NCI-H524 (cell line): ENCODE measurements at places on chromosomes 7 and 10.

DNA sequence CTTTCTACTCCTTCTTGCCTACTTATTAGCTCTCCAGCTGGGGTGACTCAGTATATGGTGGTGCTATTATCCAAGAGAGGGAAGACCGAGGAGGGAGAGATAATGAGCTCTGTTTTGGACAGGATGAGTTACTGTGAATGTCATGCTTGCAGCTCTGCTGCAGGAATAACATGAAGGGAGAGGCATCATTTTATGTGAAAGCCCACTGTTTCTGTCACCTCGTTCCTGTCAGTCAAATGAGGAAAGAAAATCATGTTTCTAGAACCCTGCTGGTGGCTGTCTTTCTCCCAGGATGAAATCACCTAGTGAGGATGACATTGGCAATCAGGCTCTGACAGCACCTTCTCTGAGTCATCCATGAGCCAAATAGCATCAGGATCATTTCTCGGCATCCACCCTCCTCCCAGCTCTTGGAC, 1291.6 kb upstream of the AUTS2 start:
- DNase-seq: no peak

DNA sequence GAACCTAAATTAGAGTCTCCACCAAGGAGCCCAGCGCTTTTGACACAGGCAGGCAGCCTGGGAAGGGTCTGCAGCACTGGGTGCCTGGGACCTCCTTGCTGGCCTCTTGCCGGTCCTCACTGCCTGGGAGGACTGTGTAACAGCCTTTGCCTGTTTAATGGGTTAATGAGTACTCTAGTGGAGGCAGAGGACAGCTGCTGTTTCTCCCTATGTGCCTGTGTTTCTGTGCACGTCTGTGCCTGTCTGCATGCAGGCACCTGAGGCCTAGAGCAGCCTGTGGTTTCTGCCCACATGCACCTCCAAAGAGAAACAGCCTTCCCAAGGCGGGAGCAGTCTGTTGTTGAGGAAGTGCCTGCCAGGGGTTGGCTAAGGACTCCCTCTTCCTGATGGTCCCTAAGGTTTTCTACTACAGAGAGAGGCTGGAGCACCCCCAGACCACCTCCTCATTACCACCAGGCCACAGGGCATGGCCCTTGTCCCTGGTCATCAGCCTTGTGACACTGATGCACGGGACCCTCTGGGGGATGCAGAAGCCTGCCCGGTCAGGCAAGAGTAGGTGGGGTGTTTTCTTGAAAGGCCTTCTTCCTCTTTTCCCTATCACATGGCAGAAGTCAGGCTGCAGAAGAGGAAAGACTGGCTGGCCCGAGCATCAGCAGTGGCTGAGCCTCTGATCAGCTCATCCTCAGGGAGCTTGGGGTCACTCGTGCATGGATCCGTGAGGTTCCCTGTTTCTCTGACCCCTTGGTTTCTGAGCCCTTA, 14.2 kb downstream of the SLC29A3 start:
- DNase-seq: peak; percentile 52

GRCh38 chr7:2517026-2517425, 2.5 kb upstream of the LFNG start:
- no peak for DNase-seq

- no peak for DNase-seq
These were observed 175.8 kb downstream of the IPMK start for GRCh38 chr10:58091886-58092285.

DNA sequence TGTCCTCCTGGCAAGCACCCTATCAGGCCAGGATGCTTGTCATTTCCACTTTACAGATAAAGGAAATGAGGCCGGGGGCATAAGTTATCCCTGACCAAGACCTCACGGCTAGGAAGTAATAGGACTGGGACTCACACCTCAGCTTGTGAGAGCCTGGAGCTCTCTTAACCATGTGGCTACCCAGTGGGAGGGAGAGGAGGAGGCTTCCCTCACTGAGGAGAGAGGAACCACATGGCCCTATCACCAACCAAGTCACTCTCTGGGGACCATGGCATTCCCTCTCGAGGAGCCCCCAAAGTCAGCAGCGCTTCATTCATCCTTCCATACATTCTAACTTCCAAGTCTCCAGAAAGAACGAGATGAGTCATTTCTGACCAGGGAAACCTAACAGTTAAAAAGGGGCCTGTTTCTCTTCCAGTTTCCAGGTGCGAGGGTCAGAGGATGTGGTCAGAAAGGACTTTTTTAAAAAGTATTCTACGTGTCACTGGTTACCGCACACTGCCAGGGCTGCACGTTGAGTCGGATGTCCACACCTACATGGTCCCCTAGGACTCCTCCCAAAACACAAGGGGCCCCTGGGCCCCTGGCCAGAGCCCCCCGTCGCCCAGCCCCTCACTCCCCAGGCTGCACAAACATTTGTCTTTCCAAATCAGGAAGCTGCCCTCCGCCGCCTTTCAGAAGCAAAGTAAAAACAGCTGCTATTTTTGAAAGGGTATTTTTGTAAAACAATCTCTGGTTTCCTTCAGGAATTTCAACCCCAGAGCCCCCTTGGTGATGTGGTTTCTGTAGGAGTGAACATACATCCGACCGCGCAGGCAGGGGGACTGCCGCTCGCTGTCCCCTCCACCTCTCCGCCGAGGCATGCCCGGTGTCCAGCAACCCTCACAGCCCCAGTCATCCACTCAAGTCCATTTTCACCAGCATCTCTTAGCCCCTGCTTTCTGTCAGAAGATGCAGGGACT, 128.2 kb upstream of the CHST15 start:
- no peak for DNase-seq

- no peak for DNase-seq
These were observed 91.4 kb upstream of the CYP26C1 start for GRCh38 chr10:92969151-92969550.

GRCh38 chr10:92567952-92568600, 5.8 kb downstream of the IDE start:
- DNase-seq: no peak

DNA sequence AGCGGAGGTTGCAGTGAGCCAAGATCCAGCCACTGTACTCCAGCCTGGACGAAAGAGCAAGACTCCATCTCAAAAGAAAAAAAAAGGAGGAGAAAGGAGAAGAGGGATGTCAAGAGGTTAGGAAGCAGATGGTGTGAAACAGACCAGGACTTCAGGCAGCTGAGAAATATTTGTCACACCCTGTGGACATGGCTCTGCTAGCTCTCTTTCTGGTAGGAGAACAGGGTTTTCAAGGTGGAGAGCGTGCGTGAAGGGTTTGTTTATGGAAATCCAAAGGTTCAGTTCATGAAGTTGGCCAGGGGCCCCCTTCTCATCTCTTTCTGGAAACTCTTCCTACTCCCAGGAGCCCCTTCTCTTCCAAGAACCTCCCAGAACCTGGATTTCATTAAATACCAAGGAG, 110.8 kb upstream of the GALNT17 start:
- DNase-seq: no peak

DNA sequence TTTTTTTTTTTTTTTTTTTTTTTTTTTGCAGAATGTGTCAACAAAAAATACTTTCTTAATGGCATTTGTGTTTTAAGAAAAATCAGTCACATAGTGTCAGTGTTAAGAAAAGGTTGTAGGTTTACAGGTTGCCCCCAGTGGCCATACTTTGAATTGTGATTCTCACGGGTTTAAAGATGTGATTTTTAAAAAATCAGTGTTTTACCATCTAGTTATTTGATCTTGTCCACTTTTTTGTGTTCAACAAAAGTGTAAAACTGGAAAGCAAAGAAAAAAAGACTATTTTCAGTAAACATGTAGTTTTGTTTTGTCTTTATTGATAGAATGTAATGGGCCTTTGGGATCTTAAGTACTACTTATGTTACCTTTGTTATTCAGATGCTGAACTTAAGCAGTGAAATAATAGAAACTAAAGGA, 25.7 kb downstream of the SUV39H2 start:
- DNase-seq: peak; percentile 2

GRCh38 chr7:11170175-11170574, 196.5 kb downstream of the PHF14 start:
- DNase-seq: peak; percentile 16

GRCh38 chr7:92717993-92718716, 118.2 kb downstream of the CDK6 start:
- no peak for DNase-seq

DNA sequence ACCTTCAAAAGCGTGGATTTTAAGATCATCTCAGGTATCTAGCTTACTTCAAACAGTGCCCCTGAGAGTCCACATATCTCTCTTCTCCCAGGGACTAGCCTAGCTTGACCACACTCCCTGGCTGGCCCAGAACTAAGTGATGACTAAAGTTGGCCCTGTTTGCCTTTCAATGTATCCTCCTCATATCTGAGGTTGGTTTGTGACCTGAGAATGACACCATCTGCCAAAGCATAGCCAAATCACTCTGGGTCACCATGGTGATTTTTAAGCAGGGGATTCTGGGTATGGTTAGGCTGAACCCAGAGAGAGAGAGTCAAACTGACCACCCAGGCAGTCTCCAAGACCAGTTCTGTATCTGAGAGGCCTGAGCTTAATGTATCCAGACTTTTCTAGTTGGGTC, 16.2 kb downstream of the CNNM1 start:
- DNase-seq: peak; percentile 0

DNA sequence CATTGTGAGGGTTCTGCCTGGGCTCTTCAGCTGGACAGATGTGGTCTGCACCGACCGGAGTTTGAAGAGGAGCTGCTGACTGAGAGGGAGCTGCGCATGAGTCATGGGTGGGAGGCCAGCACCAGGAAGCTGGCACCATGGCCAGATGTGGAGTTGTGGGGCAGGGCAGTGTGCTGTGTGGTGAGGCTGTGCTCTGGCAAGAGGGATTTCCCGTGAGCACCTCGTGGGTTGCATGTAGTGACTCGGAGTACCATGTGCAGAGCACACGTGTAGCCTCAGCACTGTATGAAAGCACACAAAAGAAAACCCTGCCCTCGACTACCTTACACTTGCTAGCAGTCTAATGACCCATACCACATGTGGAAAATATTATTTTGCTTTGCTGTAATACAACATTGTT, 103.4 kb downstream of the WNT2 start:
- no peak for DNase-seq

DNA sequence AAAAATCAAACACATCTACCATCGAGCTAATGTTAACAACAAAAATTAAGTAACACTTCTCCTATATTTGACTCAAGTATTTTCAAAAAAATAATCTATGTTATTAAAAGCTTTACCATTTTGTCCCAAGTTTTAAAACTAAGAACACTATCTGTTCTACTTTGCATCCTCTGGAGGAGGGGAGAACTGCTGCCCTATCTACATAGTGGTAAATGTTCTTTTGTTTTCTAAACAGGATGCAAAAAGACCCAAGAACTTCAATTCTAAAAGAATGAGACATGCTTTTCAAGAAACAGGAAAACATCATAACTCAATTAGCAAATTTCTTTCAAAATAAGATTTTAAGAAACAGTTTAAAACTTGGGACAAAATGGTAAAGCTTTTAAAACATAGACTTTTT, 14.8 kb downstream of the SLC26A3 start:
- DNase-seq: no peak

- no peak for DNase-seq
These were observed 61.6 kb upstream of the MKI67 start for GRCh38 chr10:128187788-128188185.

DNA sequence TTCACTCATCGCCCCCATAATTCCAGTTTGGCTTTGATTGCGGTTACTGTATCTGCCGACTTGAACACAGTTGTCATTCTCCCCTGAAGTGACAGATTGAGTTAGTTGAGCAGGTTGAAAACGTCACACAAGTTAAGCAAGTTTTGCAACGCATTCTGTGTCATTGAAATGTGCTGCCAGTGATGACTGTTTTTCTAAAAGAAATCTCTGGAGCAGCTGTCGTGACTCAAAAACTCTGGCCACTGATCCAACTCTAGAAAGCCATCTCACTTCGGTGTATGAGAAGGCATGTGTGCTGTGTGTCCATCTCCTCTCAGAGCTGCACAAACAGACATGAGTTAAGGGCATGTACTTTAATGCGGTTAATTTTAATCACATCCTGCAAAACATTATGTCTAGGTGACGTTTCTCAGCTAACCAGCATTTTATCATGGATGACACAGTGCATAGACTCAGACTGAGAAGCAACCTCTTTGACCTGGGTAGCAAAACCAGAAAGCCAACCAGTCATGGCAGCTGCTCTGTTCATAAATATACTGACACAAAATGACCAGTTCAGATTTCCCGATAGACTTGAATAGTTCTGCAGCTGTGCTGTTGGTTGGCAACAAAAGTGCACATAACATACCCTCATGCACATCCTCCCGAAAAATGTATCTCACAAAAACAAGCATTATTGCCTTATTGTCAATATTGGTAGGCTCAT, 69.3 kb downstream of the CSTF2T start:
- DNase-seq: no peak

DNA sequence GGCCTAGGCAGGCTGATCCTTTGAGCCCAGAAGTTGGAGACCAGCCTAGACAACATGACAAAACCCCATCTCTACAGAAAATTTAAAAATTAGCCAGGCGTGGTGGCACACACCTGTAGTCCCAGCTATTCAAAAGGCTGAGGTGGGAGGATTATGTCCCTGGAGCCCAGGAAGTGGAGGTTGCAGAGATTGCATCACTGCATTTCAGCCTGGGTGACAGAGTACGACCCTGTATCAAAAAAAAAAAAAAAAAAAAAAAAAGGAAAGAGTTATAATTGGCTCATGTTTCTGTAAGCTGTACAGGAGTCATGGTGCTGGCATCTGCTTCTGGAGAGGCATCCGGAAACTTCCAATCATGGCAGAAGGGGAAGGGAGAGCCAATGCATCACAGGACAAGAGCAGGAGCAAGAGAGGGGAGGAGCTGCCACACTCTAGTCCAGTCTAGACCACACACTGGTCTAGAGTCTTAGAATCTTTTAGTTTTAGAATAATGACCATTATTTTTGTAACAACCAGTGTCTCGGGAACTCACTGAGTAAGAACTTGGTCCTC, 16.8 kb downstream of the DOCK1 start:
- no peak for DNase-seq

DNA sequence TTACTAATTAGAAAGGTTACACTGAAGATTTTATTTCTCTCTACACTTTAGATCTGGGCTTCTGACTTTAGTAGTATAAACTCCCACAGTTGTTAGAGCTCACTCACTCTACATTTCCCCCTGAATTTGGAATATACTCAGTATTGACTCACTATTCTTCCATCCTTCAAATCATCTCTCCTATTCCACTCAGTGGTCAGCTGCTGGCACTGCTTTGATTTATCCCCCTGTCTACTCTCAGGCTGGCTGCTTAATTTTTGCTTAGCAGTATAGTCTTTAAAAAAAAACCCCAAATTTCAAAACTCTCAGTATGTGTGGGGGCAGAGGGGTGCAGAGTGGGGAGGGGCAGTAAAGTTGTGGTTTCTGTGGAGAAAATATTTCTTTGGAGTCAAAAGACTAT, 68.9 kb downstream of the CDK6 start:
- DNase-seq: no peak

GRCh38 chr10:52965938-52966401, 193.4 kb upstream of the MBL2 start:
- no peak for DNase-seq

GRCh38 chr10:52801947-52802346, 29.4 kb upstream of the MBL2 start:
- no peak for DNase-seq
